ENCODE measurements at places on chromosomes 5 and 9. TPM values are rescaled to one million over a fixed set of nuclear protein-coding genes. Genes with fewer than 3 reads are reported as not detected.

Gene DNAI1
- total RNA-seq = not detected

Gene TOR1B
- 33.0 TPM for total RNA-seq

Gene TRIM36
- not detected for total RNA-seq

GRCh38 chr5:56840597-56840996, 25.2 kb downstream of the MAP3K1 start:
- no peak for DNase-seq
- no peak overlapping the region for H3K4me3 ChIP-seq
- no peaks in the 10 kb centered on the region for H3K36me3 ChIP-seq
- H3K27me3 ChIP-seq = no peaks in the 10 kb centered on the region

DNA sequence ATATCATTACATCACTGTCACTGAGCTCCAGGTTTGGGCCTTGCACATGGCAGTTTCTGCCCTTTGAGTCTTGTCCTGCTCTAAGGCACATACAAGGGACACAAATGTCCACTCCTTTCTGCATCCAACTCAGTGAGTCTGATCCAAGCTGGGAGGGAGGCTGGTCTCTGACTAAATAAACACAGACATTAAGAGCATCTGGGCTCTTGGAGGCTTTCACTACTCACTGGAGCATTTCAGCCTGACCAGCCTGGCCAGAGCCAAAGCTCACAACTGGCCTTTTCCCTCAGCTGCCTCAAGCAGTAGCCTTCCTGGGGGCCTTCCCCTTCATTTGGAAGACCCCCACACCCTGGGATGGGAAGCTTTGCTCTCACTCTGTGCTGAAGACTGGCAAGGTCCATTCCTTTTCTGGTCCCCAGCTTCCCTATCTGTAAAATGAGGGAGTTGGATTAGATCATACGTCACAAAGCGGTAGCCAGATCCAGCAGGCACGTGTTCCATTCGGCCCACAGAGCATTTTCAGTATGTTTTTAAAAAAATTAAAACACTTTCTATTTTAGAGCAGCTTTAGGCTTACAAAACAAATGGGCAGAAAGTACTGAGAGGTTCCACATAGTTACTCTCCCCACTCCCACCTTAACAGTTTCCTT, 58.6 kb upstream of the XPA start:
- no peak for DNase-seq
- H3K36me3 ChIP-seq = no peaks in the 10 kb centered on the region
- H3K4me3 ChIP-seq = no peak overlapping the region
- H3K4me1 ChIP-seq = no peaks in the 10 kb centered on the region

DNA sequence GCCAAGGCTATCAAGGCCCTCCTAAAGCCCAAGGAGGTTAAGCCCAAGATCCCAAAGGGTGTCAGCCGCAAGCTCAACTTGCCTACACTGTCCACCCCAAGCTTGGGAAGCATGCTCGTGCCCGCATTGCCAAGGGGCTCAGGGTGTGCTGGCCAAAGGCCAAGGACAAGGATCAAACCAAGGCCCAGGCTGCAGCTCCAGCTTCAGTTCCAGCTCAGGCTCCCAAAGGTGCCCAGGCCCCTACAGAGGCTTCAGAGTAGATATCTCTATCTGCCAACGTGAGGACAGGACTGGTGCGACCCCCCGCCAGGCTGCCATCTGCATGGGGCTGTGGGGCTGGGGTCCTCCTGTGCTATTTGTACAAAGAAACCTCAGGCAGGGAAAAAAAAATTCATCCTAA, 3.3 kb downstream of the HOMER1 start:
- H3K36me3 ChIP-seq = no peaks in the 10 kb centered on the region
- peaks cover 9% of the 10 kb centered on the region for H3K27me3 ChIP-seq
- no peak overlapping the region for H3K4me3 ChIP-seq
- no peak for DNase-seq

DNA sequence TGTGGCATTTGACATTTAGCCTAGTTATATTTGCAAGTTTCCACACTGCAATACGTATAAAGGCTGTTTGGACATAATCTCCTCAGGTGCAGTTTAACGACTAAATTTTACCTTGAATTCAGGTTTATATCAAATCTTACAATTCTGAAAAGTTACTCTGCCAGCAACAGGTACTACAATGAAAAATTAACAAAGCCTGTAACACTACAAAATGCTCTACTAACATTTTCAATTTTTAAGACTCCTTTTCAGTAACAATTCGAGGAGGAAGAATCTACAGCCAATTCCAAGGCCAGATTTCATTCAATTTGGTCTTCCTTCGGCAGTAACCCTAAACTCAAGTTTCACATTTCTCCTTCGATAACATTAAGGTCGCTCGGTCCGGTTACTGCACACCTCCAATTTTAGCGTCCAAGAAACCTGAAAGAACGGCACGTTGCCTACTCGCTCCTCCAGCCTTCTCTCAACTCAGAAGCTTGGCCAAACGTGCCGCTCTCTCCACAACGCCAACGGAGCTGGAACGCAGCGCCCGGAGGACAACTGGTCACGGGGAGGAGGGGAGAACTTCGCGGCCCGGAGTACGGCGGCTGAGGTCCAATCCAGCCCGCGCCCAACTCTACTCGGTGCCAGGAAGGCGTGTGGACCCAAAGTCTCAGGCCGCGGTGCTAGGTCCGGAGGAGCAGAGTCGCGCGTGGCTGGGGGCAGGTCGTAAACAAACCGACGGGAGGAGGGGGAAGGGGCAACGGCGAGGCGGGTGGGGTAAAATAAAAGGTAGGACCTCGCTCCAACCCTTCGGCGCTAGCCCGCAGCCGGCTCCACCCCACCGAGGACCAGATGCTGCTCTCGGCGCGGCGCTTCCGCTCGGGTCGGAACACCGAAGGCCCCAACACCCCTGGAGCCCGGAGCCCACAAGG, 681 bp downstream of the FNIP1 start:
- peak overlapping the region; percentile 76 for H3K4me3 ChIP-seq
- H3K36me3 ChIP-seq = no peaks in the 10 kb centered on the region
- no peaks in the 10 kb centered on the region for H3K27me3 ChIP-seq
- DNase-seq = peak; percentile 47
- H3K4me1 ChIP-seq = peaks cover 49% of the 10 kb centered on the region
- peak overlapping the region; percentile 96 for H3K27ac ChIP-seq

DNA sequence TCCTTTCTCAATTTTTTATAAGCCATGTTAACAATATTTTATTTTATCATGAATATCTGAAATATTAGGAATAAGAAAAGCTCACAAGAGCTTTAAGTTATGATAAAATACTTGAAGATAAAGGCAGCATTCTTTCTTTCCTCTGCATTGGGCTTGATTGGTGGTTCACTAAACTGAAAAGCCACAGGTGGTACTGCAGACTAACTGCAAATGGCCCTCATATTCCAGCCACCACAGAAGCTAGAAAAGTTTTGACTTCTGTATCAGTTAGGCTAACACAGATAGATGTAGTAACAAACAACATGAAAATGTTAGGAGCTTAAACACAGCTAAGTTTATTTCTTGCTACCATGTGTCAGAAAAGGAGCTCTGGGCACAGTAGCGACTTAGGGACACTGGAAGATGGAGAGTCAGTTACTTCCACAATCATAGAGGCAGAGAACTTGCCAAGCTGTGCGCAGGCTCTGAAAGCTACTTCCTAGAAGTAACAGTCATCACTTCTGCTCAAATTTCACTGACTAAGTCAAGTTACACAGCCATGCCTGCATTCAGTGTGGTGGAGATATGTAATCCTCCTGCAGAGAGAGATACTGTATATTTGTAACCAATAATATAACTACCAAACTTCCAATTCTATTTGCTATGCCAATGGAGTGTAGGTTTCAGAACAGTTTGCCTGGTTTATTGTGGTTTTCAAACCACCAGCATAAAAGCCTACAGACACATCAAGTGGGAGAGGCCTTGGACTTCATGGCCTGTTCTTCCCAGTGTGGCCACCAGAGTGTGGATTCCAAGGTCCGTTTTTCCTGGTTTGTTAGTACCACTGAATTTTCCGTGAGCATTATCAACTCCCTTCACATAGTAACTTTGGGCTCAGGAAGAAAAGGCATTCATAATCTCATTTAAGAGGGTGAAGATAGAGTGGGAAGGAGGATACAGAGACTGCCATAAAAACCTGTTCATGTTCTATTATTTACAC, 268.3 kb downstream of the PJA2 start:
- no peaks in the 10 kb centered on the region for H3K27me3 ChIP-seq
- H3K27ac ChIP-seq = no peak overlapping the region
- DNase-seq = no peak
- H3K4me1 ChIP-seq = no peaks in the 10 kb centered on the region
- H3K4me3 ChIP-seq = no peak overlapping the region
- no peaks in the 10 kb centered on the region for H3K36me3 ChIP-seq

GRCh38 chr9:99490729-99491128, 268.6 kb downstream of the SEC61B start:
- H3K27ac ChIP-seq = no peak overlapping the region
- H3K4me1 ChIP-seq = no peaks in the 10 kb centered on the region
- no peaks in the 10 kb centered on the region for H3K27me3 ChIP-seq
- DNase-seq = no peak
- H3K36me3 ChIP-seq = no peaks in the 10 kb centered on the region

DNA sequence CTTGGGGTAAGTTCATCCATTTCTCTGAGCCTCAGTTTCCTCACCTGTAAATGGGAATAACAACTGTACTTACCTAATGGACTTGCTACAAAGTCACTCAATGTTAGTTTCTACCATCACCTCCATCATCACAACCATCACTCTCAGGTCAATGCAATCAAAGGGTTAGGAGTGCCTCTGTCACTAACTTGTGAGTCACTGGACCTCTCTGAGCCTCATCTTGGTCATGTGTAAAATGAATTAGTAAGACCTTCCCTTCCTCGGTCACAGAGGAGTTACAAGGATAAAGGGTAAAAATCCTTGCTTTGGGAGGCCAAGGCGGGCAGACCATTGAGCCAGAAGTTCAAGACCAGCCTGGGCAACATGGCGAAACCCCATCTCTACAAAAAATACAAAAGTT, 12.8 kb downstream of the FABP6 start:
- no peak overlapping the region for H3K4me3 ChIP-seq
- no peak for DNase-seq
- H3K4me1 ChIP-seq = no peaks in the 10 kb centered on the region
- no peaks in the 10 kb centered on the region for H3K36me3 ChIP-seq
- no peaks in the 10 kb centered on the region for H3K27me3 ChIP-seq

- H3K36me3 ChIP-seq = no peaks in the 10 kb centered on the region
- no peak for DNase-seq
- no peak overlapping the region for H3K4me3 ChIP-seq
- H3K27me3 ChIP-seq = no peaks in the 10 kb centered on the region
- no peak overlapping the region for H3K27ac ChIP-seq
Measured at GRCh38 chr5:92874790-92875189, 706.2 kb downstream of the NR2F1-AS1 start.

DNA sequence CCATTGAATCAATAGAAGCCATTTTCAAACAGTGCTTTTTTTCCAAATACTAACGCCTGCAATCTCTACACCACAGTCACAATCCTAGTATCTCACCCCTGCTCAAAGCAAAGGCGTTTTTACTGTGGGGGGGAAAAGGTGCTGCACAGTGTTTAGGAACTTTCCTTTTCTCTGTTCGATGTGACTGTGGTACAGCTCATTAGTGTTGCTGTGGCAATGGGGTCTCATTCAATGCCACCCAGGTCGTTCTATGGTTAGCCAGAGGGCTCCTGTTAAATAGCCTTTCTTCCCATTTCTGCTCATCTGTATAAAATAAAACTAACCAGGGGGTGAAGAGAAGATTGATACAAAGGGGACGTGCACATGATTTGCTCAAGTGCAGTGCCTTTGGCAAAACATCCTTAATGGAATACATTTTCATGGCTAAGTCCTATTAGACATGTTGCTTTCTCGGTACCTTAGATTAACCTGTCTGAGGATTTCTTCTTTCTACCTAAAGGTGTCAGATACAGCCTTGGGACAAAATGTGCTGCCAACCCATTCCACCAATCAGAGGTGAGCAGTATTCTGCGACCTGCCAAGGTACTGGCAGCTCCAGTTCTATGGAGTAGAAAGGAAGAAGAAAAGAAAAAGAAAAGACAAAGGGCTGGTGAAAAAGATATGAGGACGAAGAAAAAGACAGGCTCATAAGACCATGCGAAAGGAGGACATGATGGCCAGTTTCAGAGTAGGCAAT, 651.4 kb upstream of the DMAC1 start:
- no peaks in the 10 kb centered on the region for H3K36me3 ChIP-seq
- no peak for DNase-seq

- no peak for DNase-seq
- H3K27me3 ChIP-seq = no peaks in the 10 kb centered on the region
- no peak overlapping the region for H3K27ac ChIP-seq
Measured at GRCh38 chr9:104177003-104177611, 83.0 kb downstream of the SMC2 start.
